ENCODE measurements at places on chromosomes 11 and 22. TPM values are rescaled to one million over a fixed set of nuclear protein-coding genes. Genes with fewer than 3 reads are reported as not detected.

DNA sequence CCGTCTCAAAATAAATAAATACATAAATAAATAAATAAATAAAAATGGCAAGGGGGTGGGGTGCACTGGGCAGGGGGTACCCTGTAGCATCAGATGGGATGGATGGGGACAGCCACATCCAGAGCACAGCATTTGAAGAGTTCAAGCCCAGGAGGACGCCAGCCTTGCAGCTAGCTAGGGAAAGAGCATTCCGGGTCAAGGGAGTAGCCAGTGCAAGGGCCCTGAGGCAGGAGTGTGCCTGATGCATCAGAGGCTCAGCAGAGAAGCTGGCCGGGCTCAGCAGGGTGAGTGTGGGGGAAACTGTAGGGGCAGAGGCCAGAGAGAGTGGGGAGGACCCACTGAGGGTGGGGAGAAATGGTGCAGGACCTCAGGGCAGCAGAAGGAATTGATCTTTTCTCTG, 23.7 kb upstream of the CCND1 start:
- peak; percentile 57 for DNase-seq

GRCh38 chr11:17076517-17077239, 789 bp downstream of the RPS13 start:
- DNase-seq = no peak

GRCh38 chr11:20363149-20363499, 390 bp upstream of the HTATIP2 start:
- DNase-seq = no peak

DNA sequence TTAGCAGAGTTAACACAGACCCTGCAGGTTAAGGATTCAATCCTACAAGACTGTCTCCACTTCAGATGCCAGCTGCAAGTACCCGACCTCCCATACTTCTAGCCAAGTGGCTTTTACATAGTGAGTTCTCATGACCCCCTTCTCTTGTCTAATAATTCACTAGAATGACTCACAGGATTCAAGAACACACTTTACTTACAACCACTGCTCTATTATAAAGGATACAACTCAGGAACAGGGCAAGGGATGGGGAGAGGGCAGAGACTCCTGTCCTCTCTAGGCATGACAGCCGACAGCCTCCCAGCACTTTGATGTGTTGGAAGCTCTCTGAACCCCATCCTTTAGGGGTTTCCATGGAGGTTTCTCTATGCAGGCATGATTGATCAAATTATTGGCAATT, 60.0 kb downstream of the MYO18B start:
- no peak for DNase-seq

GRCh38 chr22:44661070-44661469, 40.9 kb upstream of the PRR5 start:
- no peak for DNase-seq

DNA sequence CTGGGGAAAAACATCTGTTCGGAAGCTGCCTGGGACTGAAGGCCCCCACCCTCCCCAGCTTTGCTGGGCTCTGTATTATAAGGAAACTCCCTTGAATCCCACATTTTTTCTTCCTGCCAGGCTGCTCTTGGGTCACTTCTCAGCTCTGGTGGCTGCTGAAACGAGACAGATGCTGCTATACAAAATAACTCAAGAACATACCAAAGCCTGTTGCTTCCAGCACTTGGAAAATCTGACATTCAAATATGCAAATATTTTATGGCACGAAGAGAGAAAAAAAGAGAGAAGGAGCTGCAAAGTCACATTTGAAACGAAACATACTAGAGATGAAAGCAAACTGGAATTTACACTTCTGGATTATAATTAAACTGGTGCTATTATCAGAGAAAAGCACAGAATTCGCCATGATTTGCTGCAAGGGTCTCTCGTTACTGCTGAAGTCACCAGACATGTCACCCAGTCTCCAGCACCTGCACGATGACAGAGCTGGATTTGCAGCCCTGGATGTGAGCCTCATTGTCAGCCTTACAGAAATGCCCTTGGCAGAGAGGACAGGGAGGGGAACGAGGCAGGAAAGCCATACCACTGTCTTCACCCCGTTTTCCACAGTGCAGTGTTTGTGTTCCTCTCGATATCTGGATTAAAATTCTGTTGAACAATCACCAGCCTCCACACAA, 47.9 kb upstream of the IGSF9B start:
- DNase-seq = no peak

- no peak for DNase-seq
These were observed 114.9 kb downstream of the ARHGAP32 start for GRCh38 chr11:129077191-129077590.

- DNase-seq = no peak
These were observed 13.7 kb downstream of the CYP2D6 start for GRCh38 chr22:42116848-42117424.

DNA sequence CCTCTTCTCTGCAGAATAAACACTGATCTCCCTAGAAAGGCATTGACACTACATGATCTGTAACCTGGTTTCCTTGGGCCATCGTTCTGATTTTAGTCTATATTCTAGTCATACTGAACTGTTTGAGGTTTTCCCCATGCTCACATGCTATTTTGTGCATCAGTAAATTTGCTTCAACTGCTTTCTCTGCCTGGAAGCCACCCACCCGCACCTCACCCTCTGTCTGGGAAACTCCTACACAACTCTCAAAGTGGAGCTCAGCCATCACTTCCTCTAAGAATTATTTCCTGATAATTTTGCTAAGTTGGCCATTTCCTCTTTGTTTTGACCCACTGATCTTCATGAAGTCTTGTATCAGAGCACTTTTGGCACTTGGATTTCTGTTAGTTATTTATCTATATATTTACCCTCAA, 36.1 kb downstream of the MMP20 start:
- DNase-seq = no peak

- no peak for DNase-seq
These were observed 320.1 kb downstream of the TBC1D22A start for GRCh38 chr22:47082505-47082904.

DNA sequence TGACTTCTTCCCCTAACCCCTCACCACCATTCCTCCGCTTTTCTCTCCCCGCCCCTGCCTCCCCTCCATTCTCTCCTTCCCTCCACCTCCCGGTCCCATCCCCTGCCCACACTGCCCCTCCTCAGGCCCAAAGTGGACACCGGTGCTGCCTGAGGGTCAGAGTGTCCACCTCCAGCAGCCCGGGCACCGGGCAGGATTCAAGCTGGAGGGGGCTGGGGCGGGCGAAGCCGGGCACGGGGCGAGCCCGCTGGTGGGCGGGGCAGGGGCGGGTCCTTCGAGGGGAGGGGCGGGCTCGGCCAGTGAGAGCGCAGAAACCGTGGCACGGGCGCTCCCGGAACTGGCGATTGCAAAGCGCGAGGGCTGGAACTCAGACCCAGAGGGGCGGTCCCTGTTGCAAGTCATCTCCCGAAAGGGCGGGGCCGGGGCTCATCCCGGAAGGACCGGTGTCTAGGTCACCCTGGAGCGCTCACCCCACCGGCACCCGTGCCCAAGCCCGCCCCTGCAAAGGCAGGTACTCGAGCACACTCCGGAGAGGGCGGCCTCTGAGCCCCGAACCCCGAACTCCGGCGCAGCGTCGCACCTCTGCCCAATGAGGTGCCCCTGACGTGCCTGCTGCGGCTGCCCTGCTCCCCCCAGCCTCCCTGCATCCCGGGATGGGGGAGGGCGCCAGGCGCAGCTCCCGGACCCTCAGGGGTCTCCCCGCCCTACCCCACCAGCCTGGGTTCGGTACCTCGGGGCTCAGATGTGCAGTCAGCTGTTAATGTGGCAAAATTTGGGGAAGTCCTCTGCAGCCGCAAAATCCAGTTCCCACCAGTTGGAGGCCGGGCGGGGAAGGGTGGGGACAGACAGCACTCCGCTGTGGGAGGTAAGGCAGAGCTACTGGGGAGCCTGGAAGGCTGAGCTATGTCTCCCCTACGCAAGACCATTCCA, 16.5 kb upstream of the CDKN1C start:
- peak; percentile 99 for DNase-seq

- DNase-seq = no peak
These were observed 65.2 kb downstream of the CSTPP1 start for GRCh38 chr11:47001781-47002181.

- no peak for DNase-seq
These were observed 33.2 kb downstream of the SLC5A12 start for GRCh38 chr11:26688701-26689100.

- no peak for DNase-seq
These were observed 88.0 kb downstream of the ZBTB16 start for GRCh38 chr11:114147375-114148012.

- DNase-seq = no peak
These were observed 56.6 kb upstream of the LIN7C start for GRCh38 chr11:27563201-27563600.

- peak; percentile 28 for DNase-seq
These were observed 140.6 kb upstream of the CADM1 start for GRCh38 chr11:115644856-115645255.

DNA sequence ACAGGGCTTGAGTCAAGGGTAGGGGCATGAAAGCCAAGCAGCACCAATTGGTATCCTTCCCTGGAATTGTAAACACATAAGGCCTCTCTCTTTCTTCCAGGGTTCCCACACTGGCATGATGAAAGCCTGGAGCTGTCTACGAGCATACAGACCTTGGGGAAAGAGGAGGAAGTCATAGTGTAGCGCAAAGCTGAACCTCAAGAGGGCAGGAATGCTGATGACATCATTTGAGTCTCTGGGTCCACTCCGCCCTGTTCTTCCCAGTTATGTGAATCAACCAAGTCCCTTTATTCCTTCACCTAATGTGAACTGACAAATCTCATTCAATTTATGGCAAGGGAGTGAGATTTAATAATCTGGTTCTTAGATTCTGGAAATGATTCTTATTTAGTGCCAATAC, 266.4 kb upstream of the NCAM1 start:
- DNase-seq = no peak

GRCh38 chr11:43686207-43686606, 5.7 kb downstream of the HSD17B12 start:
- no peak for DNase-seq

DNA sequence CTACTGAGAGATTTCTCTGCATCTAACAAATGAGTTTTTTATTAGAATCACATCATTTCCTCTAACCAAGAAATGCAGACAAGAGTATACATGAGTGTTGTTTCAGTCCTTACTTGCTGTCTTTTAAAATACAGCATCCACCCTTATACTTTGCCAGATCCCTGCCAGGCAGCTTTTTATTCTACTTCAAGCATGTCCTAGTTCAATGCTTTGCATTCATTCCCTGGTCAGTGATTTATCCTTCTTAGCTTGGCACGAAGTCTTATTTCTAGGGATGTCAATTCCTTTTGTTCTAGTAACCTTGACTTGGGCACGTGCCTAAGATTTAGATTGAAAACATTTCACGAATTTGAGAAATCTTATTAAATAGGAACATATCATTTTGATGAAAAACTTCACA, 307.2 kb upstream of the MPPED2 start:
- DNase-seq = no peak

- peak; percentile 75 for DNase-seq
These were observed 253.3 kb downstream of the BRD1 start for GRCh38 chr22:49574205-49574880.

DNA sequence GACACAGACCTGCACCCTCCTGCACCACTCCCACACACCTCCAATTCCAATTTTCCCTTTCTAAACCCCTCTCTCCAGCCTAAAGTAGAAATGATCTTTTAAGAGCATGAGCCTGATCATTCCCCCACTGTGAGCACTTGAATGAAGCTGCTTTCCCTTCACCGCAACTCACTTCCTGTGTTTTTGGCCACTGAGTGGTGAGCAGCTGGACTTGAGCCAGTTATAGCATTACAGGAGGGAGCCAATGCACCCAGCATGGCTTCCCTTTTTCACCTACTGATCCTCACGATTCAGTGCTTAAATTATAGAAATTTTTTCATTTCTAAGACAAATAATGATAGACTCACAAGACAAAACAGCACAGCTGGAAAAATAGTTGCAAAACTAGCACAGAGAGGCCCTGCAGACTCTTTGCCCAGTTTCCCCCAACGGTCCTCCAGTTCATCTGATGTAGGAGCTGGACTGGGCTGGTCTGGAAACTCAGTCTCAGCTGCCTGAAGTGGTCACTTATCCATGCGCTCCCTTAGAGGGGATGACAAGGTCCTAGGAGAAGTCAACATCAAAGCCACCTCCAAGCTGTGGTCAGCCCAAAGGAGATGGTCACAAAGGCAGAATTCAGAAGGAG, 9.7 kb upstream of the APOL4 start:
- no peak for DNase-seq

- DNase-seq = no peak
These were observed 38.9 kb downstream of the OR10A6 start for GRCh38 chr11:7892059-7892699.

The OR52N2 gene
- not detected for total RNA-seq

The ASPHD2 gene
- 0.71 TPM for total RNA-seq

The GSTT2 gene
- total RNA-seq = not detected

The ANAPC15 gene
- 29.1 TPM for total RNA-seq

The GAS2L1 gene
- total RNA-seq = 36.2 TPM

The GCAT gene
- total RNA-seq = 4.3 TPM

The SESN3 gene
- total RNA-seq = 19.5 TPM

The TSPAN32 gene
- 1.3 TPM for total RNA-seq

The OPCML gene
- 0.39 TPM for total RNA-seq

The SOX6 gene
- 4.5 TPM for total RNA-seq

The HORMAD2 gene
- total RNA-seq = not detected

The MB gene
- 0.55 TPM for total RNA-seq

The STARD10 gene
- 9.0 TPM for total RNA-seq

The CYP2D6 gene
- 0.26 TPM for total RNA-seq

The OTOG gene
- total RNA-seq = not detected

The PNPLA5 gene
- total RNA-seq = not detected

The OR56A1 gene
- 0.03 TPM for total RNA-seq

All from mesenteric fat pad (tissue), 1 donor.